Activated CD4-positive, CD25-positive, alpha-beta regulatory T cell treated with anti-CD3 and anti-CD28 coated beads, Interleukin-2, amount 50 U/mL, for 24 hours (primary cell): ENCODE measurements at places on chromosomes 13 and 19.

GRCh38 chr13:112885782-112886268 lies 83.2 kb upstream of the MCF2L start:
- ATAC-seq = no peak

- no peak for ATAC-seq
Observed at GRCh38 chr19:40604171-40604646, 3.0 kb downstream of the LTBP4 start.

- ATAC-seq = no peak
Observed at GRCh38 chr13:33875618-33876401, 57.9 kb downstream of the RFC3 start.

- ATAC-seq = peak; percentile 44
Observed at GRCh38 chr19:36489920-36490415, 607 bp upstream of the ZNF566 start.

DNA sequence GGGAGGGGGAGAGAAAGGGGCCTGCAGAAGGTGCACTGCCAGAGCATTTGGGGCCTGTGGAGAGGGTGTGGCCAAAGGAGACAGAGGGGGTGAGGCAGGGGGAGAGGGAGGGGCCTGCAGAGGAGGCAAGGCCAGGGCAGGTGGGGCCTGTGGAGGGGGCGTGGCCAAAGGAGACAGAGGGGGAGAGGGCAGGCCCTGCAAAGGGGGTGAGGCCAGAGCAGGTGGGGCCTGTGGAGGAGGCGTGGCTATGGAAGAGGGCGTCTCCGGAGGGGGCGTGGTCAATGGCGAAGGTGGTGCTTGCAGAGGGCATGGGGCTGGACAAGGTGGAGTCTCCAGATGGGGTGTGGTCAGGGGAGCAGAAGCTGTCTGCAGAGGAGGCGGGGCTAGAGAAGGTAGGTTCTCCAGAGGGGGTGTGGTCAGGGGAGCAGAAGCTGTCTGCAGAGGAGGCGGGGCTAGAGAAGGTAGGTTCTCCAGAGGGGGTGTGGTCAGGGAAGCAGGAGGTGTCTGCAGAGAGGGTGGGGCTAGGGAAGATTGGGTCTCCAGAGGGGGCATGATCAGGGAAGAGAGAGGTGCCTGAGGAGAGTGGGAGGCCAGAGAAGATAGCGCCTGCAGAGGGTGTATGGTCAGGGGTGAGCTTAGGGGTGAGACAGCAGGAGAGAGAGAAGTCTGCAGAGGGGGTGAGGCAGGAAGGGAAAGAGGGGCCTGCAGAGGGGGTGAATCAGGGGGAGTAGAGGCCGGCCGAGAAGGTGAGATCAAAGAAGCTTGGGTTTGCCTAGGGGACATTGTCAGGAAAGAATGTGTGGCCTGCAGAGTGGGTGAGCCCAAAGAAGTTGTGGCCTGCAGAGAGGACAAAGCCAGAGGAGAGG lies 3.4 kb downstream of the PRR36 start:
- ATAC-seq = no peak

- no peak for ATAC-seq
Observed at GRCh38 chr19:54405628-54406027, 9.6 kb upstream of the TTYH1 start.

DNA sequence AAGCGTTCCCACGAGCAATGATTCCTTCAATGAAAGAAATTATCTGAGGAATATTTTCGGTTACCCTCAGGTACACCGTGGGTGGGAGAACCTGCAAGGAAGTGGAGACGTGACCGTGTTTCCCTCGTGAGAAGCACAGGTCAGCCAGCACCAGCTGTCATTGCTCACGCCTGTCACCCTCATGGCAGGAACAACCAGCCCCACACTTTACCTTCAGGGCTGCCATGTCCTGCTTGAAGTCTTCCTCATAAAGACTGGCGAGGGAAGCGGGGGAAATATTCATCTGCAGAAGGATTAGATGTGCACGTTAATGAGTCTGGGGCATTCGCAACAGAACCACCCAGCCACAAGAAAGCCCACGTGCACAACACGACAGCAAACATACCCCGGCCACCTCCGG lies 18.2 kb downstream of the CARS2 start:
- ATAC-seq = no peak

DNA sequence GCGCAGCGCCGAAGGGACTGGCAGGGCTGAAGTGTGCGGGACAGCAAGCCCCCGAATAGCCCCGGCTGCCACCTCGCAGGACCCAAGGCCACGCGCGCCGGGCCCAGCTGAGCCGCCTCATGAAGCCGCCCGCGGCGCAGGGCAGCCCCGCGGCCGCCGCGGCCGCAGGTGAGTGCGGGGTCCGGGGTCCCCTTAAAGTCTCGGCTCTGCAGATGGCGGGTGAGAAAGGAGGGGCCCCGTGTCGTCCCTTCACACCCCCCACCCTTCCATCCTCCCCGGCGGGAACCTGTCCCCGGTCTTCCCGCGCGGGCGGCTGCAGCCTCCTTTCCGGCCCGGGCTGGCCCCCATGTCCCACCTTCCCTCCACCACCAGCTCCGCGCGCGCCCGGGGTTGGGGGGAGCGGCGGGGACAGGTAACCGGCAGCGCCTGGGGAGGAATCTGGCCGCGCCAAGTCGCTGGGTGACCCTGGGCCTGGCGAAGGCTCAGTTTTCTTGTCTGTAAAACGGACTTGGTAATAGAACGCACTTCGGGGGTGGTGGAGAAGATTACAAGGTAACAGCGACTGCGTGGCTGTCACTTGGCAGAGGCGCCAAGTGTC lies 338 bp downstream of the RGCC start:
- peak; percentile 1 for ATAC-seq

- no peak for ATAC-seq
Observed at GRCh38 chr19:47607564-47608073, 1.3 kb upstream of the BICRA start.

DNA sequence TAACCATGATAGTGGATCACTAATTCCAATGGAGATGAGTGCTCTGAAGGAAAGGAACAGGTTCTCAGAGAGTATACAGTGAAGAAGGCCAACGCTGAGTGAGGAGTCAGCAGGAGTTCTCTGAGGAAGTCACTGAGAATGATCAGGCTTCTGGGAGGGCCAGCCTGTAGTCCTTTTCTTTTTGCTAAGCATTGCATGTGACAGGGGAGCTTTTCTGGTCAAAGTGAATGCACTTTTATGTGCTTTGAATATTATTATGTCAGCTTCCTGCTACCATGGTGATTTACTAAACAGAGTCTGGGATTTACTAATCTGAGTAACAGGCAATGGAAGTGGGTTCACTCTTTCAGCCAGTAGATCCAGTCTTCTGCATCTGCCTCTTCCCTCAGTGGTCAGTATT lies 81.1 kb upstream of the SERP2 start:
- ATAC-seq = no peak

DNA sequence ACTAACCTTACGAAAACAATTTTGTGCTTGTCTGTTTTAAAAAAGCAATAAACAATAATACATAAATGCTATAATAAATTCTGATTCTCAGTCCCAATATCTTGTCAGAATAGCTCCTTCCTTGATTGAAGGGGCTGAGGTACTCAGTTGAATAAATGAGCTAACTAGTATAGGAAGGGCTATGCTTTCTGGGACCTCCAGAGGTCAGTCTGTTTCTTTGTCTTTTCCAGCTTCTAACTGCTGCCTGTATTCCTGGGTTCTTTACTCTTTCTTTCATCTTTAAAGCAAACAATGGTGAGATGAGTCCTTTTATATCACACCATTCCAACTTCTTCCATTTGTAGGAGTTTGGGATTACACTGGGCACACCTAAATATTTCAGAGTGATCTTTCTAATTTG lies 1297.0 kb upstream of the ATXN8OS start:
- ATAC-seq = no peak

DNA sequence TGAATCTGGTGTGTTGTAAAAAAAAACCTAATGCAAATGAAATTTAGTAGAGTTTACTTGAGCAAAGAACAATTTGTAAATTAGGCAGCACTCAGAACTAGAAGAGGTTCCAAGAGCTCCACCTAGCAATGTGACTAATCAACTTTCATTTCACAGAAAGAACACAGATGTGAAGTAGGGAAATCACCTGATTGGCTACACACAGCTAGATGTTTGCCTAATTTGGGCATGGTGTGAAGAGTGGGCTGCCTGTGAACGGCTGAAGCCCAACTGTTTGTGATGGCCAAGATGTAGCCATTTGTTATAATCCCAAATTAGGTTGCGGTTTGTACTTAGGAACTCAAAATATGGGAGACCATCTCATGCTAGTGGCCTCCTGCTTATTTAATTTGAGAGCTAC lies 724.4 kb upstream of the SLITRK5 start:
- no peak for ATAC-seq
